DMS79 (cell line): ENCODE measurements at places on chromosomes 1 and 21.

- no peak for DNase-seq
Measured at GRCh38 chr1:86052948-86053698, 103.4 kb downstream of the COL24A1 start.

- peak; percentile 73 for DNase-seq
Measured at GRCh38 chr1:119712342-119713038, 756 bp downstream of the PHGDH start.

GRCh38 chr1:5477716-5478115, 514.5 kb downstream of the NPHP4 start:
- no peak for DNase-seq

- DNase-seq: no peak
Measured at GRCh38 chr1:228286505-228287417, 78.9 kb downstream of the OBSCN start.

DNA sequence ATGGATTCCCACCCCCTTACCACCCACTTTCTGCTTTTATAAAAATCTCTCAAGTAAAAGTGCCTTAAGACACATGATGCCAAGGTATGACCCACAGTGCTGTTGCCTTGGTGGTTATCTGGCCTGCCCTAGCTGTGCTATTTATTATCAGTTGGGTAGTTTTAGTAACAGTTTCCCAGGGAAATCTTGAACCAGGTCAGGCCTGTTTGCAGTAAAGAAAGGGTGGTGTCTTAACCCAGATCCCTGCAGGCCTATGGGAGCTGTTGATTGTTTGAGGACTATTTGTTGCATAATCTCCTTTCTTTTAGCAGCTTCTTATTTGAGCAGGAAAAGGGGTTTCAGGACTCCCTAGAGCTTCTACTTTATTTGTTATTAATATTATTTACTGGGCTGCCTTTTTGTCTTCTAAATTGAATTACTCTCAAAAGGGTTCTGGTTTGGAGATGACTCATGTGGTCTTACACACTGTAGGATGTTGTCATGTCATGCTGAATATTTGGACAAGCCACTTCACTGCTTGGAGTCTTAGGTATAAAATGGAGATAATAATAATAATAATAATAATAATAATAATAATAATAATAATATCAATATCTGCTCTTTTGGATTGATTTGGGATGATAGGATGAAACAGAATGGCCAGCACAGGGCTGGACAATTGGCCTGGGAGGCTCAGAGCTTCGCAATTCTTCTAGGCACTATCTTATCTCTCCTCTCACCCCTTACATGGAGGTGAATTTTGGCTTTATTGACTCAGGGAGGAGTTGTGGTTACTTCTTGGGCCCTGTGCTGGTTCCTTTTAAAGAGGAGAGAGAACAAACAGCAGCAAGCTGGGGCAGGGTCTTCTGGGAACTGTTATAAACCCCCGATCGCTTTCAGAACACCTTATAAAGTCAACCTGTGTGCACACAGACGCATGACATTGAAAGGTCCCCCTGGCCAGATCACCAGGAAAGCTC, 252.1 kb downstream of the PRDM2 start:
- no peak for DNase-seq

DNA sequence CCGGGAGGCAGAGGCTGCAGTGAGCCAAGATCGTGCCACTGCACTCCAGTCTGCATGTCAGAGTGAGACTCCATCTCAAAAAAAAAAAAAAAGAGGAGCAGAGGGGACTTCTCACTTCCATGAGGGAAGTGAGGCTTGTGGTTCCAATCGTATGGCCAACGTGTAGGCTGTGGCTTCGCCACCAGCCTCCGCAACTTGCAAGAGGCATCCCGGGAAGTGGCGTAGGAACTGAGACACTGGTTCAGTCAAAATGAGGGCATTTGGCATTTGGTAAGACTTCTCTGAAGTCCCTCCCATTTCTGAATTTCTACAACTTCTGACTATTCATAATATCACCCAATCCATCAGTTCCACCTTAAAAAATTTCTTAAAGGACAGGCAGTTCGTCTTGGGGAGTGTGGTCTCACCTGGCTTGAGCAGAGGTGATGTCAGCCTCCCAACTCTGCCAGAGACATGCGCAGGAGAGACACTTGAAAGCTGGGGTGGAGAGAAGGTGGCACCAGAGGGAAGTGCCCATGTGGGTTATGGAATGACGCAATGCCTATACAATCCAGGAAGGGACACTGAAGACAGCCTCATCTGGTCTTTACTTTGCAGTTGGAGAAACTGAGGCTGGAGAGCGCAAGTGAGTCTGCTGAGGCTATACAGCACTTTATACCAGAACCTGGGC, 17.2 kb downstream of the KAZN start:
- DNase-seq: no peak

- DNase-seq: no peak
Measured at GRCh38 chr1:93612510-93612909, 69.1 kb downstream of the BCAR3 start.

- DNase-seq: peak; percentile 55
Measured at GRCh38 chr1:36384542-36385409, 948 bp downstream of the STK40 start.

- DNase-seq: no peak
Measured at GRCh38 chr1:46152016-46152415, 19.6 kb upstream of the PIK3R3 start.

- no peak for DNase-seq
Measured at GRCh38 chr1:14339288-14339687, 259.2 kb upstream of the KAZN start.

DNA sequence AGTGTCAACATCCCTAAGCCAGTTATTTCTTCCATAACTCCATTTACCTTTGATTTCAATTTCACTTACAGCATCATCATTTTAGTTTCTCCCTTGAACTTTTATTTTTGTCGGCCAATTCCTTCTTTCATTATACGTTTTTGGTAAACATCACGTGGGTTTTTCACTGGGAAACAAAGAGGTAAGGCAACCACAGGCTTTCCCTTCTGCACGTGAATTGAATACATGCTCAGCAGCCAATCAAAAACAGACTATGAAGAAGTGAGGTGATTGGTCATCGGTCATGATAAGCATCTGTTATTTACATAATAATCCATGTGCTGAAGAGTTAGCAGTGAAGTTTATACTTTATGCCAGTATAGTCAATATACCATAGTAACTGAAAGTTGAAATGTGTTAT, 98.7 kb downstream of the NCAM2 start:
- DNase-seq: no peak

- DNase-seq: no peak
Measured at GRCh38 chr21:39918558-39918957, 51.3 kb downstream of the PCP4 start.

DNA sequence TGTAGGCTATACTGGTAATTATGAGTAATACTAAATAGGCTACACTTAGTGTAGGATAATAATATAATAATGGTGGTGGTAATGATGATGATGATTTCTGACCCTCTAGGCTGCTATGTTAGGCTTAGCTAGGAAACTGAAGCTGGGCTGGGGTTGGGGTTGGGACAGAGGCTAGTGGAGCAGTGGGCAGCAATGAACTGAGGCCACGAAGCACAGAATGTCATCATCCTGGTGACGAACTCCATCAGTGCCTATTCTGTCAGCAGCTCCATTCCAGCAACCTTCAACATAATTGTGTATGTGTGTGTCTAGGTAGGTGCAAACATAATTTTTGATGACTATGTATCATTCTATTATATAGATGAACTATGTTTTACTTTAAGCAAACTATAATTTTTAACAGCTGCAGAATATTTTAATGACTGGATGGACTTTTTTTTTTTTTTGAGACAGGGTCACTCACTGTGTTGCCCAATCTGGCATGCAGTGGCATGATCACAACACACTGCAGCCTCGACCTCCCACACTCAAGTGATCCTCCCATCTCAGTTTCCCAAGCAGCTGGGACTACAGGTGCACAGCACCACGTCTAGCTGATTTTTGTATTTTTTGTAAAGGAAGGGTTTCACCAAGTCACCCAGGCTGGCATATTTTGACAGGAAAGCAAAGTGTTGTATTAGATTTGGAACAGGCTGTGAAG, 12.9 kb upstream of the CLIC4 start:
- no peak for DNase-seq

- no peak for DNase-seq
Measured at GRCh38 chr1:70327306-70328076, 27.0 kb downstream of the ANKRD13C start.

DNA sequence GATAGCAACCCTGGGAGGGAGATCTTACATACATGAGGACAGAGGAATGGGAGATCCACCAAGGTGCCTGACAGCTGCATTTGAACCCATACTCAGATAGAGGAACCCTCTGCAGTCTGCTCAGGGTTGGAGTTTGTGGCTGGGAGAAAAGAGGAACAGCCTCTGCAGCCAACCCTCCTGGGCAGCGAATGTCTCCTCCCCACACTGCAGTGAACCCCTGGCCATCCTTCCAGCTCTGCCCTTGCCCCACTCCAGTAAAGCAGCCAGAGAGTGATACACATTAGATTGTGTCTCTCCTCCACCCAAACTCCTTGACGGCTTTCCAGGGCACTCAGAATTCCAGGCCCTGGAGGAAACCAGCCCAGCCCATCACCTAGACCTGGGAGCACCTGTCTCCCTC, 137.7 kb downstream of the RUNX1 start:
- DNase-seq: no peak

GRCh38 chr1:9291914-9292360, 757 bp upstream of the SPSB1 start:
- DNase-seq: no peak

DNA sequence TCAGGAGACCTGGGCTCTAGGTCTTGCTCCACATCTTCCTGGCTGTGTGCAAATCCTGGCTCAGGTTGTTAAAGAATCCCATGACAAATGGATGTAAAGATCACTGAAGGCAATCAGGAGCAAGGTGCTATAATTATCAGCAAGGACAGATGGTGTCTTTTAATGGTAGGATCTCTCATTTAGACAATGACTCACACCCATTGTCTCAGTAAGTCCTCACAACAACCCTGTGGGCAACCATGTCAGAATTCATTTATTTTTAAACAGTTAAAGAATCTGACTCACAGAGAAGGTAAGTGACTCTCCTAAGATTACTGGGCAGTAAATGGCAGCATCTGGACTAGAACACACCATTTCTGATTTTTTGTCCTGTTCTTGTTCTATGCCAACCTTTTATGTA, 32.8 kb downstream of the RNASEL start:
- DNase-seq: no peak

GRCh38 chr1:12229386-12229834, 420 bp upstream of the VPS13D start:
- DNase-seq: no peak

GRCh38 chr1:101264697-101265096, 27.9 kb downstream of the S1PR1 start:
- DNase-seq: no peak

DNA sequence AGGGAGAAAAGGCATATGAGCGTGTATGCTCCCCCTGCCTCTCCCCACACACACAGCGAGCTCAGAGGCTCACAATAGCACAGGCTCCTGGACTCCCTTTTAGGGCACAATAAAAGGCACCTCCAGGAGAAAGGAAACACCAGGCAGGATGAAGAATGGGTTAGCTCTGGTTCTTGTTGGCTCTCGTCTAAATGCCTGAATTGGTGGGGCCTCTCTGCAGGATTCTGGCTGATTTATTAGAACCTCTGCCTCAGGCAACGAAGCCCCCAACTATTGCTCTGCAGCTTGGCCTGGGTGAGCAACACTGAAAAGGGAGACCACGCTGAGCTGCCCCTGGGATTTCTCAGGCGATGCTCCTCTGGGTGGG, 590.9 kb upstream of the PLXNA2 start:
- no peak for DNase-seq

DNA sequence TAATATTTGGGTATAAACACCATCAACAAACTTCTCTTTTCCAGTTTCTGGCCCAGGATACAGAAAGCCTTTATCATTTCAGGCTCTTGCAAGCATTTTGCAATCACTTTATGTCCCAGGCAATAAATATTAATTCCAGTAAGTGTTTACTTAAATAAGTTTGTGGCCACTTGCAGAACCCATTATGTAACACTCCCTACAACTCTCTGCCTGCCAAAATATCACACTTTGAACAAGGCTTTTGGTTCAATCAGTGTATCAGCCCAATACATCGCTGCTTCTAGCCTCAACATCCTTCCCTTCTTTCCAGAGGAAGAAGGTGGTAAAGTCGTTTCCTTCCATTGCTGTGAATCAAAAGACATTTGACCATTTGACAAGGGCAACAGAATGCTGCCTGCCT, 203.0 kb upstream of the USP25 start:
- DNase-seq: no peak

DNA sequence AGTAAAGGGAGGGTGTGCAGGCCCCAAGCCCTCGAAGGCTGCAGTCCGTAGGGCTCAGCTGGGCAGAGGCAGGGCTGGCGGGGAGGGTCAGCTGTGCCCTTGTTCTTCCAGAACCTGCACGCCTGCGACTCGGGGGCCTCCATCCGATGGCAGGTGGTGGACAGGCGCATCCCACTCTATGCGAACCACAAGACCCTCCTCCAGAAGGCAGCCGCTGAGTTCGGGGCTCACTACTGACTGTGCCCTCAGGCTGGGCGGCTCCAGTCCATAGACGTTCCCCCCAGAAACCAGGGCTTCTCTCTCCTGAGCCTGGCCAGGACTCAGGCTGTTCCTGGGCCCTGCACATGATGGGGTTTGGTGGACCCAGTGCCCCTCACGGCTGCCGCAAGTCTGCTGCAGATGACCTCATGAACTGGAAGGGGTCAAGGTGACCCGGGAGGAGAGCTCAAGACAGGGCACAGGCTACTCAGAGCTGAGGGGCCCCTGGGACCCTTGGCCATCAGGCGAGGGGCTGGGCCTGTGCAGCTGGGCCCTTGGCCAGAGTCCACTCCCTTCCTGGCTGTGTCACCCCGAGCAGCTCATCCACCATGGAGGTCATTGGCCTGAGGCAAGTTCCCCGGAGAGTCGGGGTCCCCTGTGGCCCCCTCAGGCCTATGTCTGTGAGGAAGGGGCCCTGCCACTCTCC, 13.6 kb upstream of the LRRC3 start:
- DNase-seq: no peak

GRCh38 chr1:166903232-166903631, 27.2 kb upstream of the TADA1 start:
- DNase-seq: no peak

- DNase-seq: no peak
Measured at GRCh38 chr1:22253012-22253790, 110.3 kb upstream of the WNT4 start.

DNA sequence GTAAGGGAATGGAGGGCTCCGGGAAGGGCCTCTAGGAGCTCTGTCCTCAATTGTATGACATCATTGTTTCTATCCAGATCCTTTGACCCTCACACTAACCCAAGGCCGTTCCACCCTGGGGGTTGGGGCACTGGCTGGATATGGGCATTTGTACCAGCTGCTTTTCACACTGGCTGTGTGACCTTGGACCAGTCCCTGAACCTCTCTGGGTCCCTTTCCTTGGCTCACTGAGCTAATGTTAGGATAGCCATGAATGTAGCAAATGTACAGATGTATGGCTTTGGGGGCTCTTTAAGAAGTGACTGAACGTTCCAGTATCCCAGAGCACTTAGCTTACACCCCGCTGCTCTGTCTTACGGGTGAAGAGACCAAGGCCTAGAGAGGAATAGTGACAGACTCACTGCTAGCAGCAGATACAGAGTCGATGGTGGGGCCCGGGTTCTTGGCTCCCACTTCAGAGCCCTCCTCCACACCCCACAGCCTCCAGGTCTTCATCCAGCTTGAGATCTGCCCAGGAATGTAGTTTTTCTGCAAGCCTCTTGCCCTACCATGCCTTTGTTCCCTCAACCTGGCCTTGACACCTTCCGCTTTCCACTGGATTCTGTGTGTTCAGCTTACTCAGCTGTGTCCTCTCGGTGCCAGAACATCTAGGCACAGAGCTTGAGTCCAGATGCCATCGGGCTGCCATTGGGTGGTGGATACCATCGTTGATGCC, 14.6 kb upstream of the UBL4B start:
- DNase-seq: no peak
